ENCODE measurements at places on chromosomes 3 and 15.

DNA sequence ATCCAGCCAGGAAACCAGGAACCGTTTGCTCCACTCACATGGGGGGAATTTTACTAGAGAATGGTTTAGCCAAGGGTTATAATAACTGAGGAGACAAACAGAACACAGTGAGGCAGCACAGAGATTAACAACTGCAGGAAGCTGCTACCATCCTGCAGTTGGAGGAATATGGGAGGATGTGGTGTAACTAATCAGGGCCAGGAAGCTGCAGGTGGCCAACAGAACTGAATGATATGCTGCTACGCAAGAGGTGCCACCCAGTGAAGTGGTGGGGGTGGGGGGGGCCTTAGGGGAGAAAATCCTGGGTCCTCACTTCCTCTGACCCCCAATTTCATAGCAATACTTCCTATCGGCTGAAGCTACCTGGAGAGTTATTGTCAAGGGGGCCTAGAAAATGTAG lies 306.4 kb upstream of the STT3B start:
- no peak for DNase-seq

GRCh38 chr15:94206463-94207167 lies 24.7 kb upstream of the MCTP2 start:
- no peak for DNase-seq

DNA sequence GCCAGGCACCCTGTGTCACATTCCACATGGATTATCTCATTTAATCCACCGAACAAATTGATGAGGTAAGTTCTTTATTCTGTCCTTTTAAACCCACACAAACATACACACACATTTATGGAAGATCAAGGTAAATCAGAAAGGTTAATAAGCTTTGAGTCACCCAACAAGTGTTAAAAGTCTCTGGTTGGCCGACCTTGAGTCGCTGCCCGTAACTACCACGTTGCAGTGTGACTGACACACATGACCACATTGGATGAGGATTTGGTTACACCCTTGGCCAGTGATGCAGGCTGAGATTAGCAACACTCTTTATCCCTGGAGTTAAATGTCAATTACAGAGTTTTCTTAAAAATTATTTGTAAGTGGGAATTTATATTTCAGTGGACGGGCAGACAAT lies 19.2 kb downstream of the FOXP1 start:
- DNase-seq, result no peak

DNA sequence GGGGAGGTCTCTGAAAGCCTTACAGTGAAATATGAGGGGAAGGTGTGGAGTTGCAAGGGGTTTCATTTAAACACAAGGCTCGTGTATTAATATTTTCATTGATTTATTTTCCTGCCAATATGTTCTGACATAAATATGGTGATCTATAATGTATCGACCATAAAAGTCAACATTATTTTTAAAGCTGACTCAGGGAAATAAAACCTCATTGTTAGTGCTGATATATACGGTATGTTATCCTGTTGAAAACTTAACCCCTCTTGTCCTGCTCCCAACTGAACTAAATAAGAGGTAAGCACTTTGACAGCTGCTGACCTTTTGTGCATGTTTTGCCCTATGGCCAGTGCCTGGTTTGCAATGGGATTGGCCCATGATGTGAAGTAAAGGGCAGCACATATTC lies 47.9 kb downstream of the MFSD1 start:
- no peak for DNase-seq

- DNase-seq, result no peak
Measured at GRCh38 chr15:94395640-94396039, 164.3 kb downstream of the MCTP2 start.
